ENCODE measurements at places on chromosomes 13 and 19.

DNA sequence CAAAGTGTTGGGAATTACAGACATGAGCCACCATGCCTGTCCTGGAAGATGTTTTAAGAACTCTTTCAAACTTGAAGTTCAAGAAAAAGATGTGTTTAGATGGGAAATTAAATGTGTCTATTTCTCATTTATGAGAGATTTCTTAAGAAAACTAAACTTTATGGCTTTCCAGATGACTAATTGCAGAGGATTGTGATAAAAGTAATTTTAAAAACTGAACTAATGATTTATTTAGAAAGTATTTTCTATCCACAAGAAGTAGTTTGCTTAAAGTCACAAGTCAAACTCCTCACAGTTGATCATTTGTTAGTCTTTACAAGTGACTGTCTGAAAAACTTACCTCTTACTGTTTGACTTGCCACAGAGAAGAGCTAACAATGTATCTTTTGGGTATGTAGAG lies 89.6 kb upstream of the SPRY2 start:
- no peak for DNase-seq

GRCh38 chr13:53160211-53160610 lies 131.6 kb downstream of the OLFM4 start:
- no peak for DNase-seq

DNA sequence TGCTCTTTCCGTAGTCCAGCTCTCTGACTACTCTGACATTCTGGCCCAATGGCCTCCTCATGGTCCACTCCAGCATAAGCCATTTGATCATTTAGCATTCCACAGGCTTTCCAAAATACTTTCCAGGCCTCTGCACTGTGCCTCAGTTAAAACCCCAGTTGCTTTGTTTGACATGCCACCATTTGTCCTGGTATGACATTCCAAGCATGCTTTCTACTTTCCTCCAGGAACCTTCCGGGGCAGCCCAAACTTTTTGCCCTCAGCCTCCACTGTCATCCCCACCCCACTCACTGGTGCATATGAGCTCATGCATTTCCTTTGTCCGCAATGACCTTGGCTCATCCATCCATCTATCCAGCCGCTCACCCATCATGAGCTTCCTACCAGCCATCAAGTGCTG lies 41.8 kb upstream of the WASF3 start:
- DNase-seq: no peak

- DNase-seq: no peak
These were observed 16.1 kb upstream of the TPRX2 start for GRCh38 chr19:47842941-47843340.

DNA sequence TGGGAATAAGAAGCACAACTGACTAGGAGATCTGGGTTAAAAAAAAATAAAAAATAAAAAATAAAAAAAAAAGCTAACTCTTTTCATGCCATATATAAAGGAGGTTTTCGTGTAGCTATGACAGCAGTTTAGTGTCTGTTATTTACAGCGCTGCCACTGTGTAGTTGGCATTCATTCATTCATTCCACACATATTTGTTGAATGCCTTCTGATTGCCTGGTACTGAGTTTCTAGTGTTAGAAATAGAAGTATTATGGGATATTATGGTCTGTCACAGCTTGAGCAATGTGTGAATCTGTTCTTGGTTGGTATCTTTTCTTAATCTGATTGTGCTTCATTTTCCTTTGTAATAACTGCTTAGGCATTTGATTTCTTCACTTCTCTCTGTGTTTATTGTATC lies 237.4 kb downstream of the NBEA start:
- peak; percentile 45 for DNase-seq

- DNase-seq: no peak
These were observed 1.2 kb downstream of the S1PR5 start for GRCh38 chr19:10516064-10516385.
